ENCODE measurements at places on chromosomes 16 and 17.
A peak's percentile ranks its signal among the peaks of the same experiment; 100 is the strongest.

DNA sequence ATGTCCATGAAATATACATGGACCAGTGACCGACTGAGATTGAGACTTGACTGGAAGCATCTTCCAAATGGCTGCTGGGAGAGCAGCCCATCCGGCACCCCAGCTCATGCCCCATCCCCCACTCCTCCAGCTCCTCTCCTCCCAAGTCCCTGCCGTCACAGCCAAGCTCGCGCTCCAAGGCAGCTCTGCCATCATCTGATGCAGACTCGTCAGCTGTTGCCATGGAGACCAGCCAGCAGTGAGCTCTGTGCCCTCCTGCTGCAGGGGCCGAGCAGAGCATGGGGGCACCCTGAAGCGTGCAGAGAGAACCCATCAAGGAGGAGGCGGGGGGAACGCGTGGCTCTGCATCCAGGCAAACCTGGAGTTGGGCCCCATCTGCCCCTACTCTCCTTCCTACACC, 74.5 kb upstream of the TNRC6C start:
- DNase-seq = no peak

- no peak for DNase-seq
Measured at GRCh38 chr17:74606050-74606449, 14.0 kb upstream of the CD300LD start.

GRCh38 chr17:41652461-41652970, 28.1 kb upstream of the KRT17 start:
- DNase-seq = no peak

GRCh38 chr17:876272-876671, 94.1 kb downstream of the MRM3 start:
- no peak for DNase-seq

- no peak for DNase-seq
Measured at GRCh38 chr17:48054238-48055185, 6.4 kb downstream of the NFE2L1 start.

GRCh38 chr16:62408760-62409159, 372.5 kb upstream of the CDH8 start:
- DNase-seq = no peak

DNA sequence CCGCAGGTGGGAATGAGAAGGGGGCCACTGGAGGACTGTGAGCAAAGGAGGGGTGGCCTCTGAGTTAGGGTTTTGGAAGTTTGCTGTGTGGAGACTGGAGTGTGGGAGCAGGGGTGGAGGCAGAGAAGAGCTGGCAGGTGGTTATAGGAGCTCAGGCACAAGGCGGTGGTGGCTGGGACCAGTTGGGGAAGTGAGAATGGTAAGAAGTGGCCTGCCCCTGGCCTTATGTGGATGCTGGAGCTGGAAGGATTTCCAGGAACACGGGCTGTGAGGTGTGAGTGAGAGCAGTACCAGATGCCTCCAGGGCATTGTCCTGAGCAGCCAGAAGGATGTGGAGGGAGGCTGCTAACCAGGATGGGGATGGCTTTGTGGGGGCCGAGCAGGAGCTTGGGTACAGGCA, 277.2 kb downstream of the SNX29 start:
- no peak for DNase-seq

DNA sequence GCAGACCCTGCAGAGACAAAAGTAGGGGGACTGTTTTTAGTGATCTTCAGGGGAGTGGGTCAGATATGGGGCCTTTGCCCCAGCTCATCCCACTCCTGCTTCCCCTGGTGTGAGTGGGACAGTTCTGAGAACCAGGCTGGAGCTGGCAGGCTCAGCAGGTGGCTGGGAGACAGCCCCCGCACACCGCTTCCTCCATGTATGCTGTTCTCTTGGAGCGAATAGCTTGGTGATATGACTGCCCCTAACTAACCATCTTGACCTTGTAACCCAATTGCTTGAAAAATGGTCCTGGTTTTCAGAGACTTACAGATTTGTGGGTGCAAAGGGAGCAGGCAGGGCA, 61.5 kb downstream of the PRMT7 start:
- DNase-seq = no peak

DNA sequence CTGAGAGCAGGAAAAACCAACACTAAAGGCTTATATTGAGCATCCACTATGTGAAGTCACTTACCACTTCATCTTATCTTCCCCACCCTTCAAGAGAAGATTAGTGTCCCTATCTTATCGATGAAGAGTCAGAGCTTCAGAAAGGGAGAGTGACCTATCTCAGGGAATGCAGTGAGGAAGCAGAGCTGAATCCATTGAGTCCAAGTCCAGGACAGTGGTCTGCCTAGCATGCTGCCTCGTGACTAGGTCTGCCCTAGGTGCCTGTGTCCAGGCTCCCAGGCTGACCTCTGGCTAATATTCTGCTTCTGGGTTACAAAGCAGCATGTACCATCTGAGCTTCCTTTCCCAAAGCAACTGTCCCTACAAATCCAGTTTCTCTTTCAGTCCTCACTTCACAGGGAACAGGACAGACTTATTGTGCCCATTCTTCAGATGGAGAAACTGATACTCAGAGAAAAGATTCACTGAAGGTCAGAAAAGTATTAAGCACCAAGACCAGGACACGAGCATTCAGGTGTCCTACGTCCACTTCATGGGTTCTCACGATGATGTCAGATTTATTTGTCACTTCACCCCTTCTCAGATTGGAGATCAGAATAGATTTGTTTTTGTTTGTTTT, 13.3 kb upstream of the FZD2 start:
- no peak for DNase-seq

DNA sequence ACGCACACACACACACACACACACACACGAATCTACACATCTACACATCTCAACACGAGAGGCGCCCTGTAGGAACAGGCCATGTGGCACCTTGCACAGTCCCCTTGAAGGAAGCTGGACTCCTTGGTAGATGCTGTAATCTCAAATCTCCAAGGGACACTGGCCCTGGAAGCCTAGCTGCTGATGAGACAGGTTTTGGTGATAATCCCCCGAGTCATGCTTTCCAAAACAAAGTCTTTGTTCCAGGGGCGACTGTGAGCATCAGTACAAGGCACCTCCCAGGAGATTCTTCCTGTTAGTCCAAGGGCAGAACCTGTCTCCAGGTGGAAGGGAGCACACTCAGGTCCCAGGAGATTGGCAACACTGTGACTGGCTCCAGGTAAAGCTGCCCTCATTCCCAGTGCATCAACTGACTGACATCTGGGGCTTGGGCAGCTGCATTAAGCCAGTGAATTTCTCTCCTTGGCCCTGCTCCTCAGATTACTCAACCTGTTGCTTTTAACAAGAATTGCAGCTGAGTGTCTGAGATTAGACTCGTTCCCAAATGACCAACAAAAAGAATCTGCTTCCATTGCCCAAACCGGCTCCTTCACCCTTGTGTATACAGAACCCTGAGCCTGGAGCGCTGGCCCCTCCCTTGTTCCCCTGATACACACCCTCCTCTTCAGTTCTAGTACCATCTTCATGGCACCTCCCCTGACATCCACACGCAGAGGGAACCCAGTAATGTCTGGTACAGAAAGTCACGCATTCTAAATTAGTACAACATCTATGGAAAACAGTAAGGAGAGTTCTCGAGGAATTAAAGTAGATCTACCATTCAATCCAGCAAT, 13.9 kb upstream of the TNRC6C start:
- no peak for DNase-seq

DNA sequence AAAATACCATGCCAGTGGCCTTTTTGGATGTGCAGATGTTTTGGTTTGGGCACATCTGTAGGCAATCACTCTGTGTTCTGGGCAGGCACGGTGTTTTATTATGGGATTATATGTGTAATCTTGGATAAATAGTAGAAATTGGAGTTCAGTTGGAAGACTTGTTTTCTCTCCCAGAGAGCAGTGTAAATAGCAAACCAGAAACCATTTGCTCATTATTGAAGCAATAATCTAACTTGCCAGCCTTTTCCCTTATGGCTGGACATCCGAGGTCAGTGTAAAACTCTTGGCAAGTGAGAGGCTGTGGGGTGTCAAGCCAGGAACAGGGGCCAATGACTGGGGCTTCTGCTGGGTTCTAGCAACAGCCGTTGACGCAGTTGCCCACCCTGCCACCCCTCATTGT, 69.9 kb downstream of the IRX3 start:
- no peak for DNase-seq

DNA sequence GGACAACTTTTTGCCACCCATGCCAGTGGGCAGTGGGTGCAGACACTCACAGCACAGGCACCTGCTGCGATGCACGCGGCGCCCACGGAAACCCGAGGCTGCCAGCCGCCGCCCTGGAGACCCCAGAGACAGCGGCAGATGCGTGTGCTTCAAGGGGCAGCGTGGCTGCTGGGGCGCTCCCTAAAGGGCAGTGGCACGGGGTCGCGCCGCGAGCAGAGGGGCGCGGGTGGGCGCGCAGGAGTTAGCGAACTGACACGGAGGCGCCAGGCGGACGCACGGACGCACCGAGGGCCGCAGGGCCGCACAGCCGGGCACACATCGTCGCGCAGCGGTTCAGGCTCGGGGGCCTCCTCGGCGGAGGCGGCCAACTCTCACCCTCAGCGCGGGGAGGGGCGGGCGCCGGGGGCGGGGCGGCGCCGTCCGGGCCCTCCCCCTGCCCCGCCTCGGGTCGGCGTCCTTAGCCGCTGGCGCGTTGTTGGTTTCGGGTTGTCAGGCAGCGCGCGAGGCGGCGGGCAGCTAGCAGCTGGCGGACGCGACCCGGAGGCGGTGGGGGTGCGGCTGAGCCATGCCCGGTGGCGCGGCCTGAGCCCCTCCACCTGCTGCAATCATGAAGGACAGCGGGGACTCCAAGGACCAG, at the start of gene KIF19:
TSS of gene KIF19 (plus strand) at position 484 of the 637 bp plus-strand sequence. CDS start at position 608, 124 bp downstream.
- peak; percentile 16 for DNase-seq

- DNase-seq = no peak
Measured at GRCh38 chr16:86166414-86166813, 267.5 kb downstream of the IRF8 start.

- DNase-seq = no peak
Measured at GRCh38 chr17:82314012-82314726, 3.2 kb downstream of the CD7 start.

DNA sequence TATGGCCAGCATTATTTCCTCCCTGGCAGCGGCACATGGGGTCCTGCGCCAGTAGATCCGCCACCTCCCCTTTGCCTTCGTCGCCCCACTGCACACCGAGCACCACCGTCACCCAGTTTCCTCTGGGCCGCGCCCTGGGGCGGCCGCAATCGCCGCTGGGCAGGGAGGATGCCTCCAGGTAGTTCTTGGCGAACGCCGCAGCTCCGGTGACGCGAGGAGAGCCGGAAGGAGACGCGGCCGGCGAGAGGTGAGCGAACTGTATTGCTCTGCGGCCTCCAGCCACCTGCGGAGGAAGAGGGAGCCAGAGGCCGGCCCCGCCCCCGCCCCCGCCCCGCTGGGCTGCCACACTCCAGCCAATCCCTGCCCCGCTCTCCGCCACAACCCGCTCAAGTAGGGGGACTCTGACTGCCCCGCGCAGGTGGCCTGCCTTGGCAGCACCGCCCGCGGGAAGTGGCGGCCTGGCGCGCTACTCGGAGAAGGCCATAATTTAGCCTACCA, 11.8 kb upstream of the SLFN13 start:
- DNase-seq = no peak

- no peak for DNase-seq
Measured at GRCh38 chr17:80706463-80706867, 161.8 kb downstream of the RPTOR start.

GRCh38 chr17:10648956-10649355, 8.2 kb downstream of the MYH3 start:
- no peak for DNase-seq
